ENCODE measurements at places on chromosomes 12 and 14. TPM values are rescaled to one million over a fixed set of nuclear protein-coding genes. Genes with fewer than 3 reads are reported as not detected.

RNF212B gene
- total RNA-seq, result not detected

NID2 gene
- total RNA-seq, result 76.7 TPM

KRT83 gene
- not detected for total RNA-seq

AKAP6 gene
- total RNA-seq, result 102 TPM

TRPV4 gene
- 0.52 TPM for total RNA-seq

All from skeletal muscle tissue (tissue), 5 donors.